ENCODE measurements at places on chromosomes 5 and 9. TPM values are rescaled to one million over a fixed set of nuclear protein-coding genes. Genes with fewer than 3 reads are reported as not detected.

Gene GRIA1
- polyA plus RNA-seq: 48.3 TPM

Gene RNF44
- polyA plus RNA-seq: 74.9 TPM

Gene PLAC8L1
- polyA plus RNA-seq: 2.4 TPM

Gene SPARC
- 1,307 TPM for polyA plus RNA-seq

Gene CKMT2
- polyA plus RNA-seq: 3.8 TPM

Gene KLF4
- 13.5 TPM for polyA plus RNA-seq

Gene ZNF658
- 7.8 TPM for polyA plus RNA-seq

Gene GPR151
- polyA plus RNA-seq: 0.16 TPM

Gene GTF2H2
- 32.1 TPM for polyA plus RNA-seq

Gene PROP1
- polyA plus RNA-seq: not detected

Gene MARCOL
- polyA plus RNA-seq: 0.14 TPM

Gene SELENOP
- polyA plus RNA-seq: 71.7 TPM

Gene DIPK1B
- 65.0 TPM for polyA plus RNA-seq

Gene ENHO
- 219 TPM for polyA plus RNA-seq

Gene PTGES
- polyA plus RNA-seq: 7.8 TPM

Gene TRIM36
- 41.2 TPM for polyA plus RNA-seq

Data from spinal cord (tissue), 10 donors.